WTC11 (cell line): ENCODE measurements at places on chromosomes 3 and 15.
A peak's percentile ranks its signal among the peaks of the same experiment; 100 is the strongest.

DNA sequence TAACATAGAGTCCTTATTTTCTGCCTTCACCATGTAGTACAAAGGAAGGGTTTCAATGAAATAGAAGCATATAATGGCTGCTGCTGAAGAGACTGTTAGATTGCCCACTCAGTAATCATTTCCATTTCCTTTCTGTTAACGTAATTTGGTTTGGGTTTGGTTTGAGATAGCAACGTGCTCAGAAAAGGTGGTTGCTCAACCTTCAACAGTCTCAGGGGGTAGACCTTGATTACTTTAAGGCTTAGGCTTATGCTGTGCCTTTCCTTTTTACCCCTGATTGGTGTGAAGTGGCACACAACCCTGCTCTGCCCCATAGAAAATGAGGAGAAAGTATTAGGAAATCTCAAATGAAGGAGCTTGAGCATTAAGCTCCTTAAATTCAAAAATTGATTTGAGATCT is 163.7 kb upstream of the TP63 start:
- H3K4me3 ChIP-seq: no peak overlapping the region
- H3K27ac ChIP-seq: no peak overlapping the region
- DNase-seq: no peak
- no peaks in the 10 kb centered on the region for H3K36me3 ChIP-seq
- no peaks in the 10 kb centered on the region for H3K27me3 ChIP-seq

GRCh38 chr3:17806876-17807275 is 64.4 kb upstream of the TBC1D5 start:
- DNase-seq: no peak
- H3K4me3 ChIP-seq: no peak overlapping the region
- no peak overlapping the region for H3K27ac ChIP-seq
- H3K36me3 ChIP-seq: no peaks in the 10 kb centered on the region
- H3K4me1 ChIP-seq: peaks cover 5% of the 10 kb centered on the region; the same call in 1 of the 2 replicates
- no peaks in the 10 kb centered on the region; the same call in 1 of the 2 replicates for H3K27me3 ChIP-seq

DNA sequence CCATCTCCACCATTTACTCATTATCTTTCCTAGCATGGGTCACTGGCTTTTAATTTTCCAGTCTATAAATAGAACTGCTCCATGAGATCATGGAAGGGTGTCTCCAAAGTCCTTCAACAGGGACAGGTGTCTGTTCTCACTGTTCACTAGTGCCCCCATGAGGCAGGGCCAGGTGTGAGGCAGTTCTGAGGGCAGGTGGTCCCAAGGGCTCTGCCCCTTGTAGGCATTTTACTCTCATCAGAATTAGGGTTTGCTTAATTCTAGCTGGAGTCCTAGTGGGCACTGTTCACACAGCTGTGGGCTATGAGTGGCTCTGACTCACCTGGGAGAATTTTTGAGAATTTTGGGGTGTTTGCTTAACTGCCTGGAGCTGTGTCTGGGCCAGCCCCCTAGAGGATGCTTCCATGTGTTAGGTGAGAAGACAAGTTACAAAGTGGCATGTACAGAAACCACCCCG is 248.0 kb upstream of the LYSMD4 start:
- no peaks in the 10 kb centered on the region; the same call in 1 of the 2 replicates for H3K27me3 ChIP-seq
- no peak overlapping the region; the same call in 1 of the 2 replicates for H3K27ac ChIP-seq
- H3K4me3 ChIP-seq: no peak overlapping the region

GRCh38 chr3:20564966-20565365 is 379.0 kb upstream of the SGO1 start:
- H3K4me3 ChIP-seq: no peak overlapping the region
- no peak overlapping the region for H3K27ac ChIP-seq
- no peaks in the 10 kb centered on the region for H3K27me3 ChIP-seq
- DNase-seq: no peak

DNA sequence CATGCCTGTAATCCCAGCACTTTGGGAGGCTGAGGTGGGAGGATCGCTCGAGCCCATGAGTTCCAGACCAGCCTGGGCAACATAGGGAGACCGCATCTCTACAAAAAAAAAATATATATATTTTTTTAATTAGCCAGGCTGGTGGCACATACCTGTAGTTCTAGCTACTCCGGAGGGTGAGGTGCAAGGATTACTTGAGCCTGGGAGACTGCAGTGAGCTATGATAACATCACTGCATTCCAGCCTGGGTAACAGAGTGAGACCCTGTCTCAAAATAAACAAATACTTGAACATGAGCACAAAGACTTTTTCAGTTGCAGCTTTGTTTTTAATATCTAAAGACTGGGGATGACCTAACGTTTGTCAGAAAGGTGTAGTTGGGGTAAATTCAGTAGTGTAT is 31.3 kb upstream of the GATM start:
- no peak for DNase-seq
- H3K27ac ChIP-seq: no peak overlapping the region
- no peaks in the 10 kb centered on the region for H3K4me1 ChIP-seq
- H3K4me3 ChIP-seq: no peak overlapping the region
- H3K27me3 ChIP-seq: no peaks in the 10 kb centered on the region
- peaks cover 72% of the 10 kb centered on the region for H3K36me3 ChIP-seq

DNA sequence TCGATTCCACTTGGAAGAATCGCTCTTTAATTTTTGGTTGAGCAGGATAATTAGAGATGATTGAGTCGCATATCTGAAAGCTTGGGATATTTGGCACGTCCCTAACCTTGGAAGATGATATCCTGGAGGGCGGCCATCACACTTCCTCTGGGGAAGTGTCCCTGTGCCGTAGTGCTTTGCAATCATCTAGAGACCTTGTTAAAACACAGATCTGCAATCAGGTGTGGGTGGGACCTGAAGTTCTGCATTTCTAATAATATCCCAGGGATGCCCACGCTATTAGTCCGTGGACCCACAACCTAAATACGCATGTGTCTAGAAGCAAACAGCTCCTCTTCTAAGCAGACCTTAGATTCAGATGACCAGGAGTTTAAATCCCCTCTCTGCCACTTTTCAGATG is 20.5 kb downstream of the MYO1E start:
- peaks cover 93% of the 10 kb centered on the region for H3K4me1 ChIP-seq
- no peak for DNase-seq
- H3K27me3 ChIP-seq: peaks cover 56% of the 10 kb centered on the region
- peaks cover 6% of the 10 kb centered on the region for H3K36me3 ChIP-seq
- H3K4me3 ChIP-seq: peak overlapping the region; percentile 29; the same call in 1 of the 2 replicates
- no peak overlapping the region for H3K27ac ChIP-seq
